ENCODE measurements at places on chromosomes 1 and 21.

DNA sequence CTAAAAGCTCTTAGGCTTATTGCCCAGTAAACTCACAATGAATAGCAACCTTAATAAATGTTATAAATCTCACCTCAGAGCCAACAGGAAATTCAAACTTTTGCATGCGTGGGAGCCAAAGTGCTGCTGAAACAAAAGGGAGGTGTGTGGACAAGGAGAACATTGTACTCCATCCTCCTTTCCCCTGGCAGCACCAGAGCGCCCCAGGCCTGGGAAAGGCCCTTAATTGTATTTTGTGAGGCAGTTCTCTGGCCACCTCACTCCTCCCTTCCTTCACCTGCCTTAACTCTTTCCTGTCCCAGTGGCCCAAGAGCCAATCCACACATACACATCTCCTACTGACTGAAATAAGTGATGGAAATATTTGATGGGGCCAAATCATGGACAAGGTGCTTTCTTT lies 648.5 kb downstream of the LMO4 start:
- DNase-seq, result no peak

DNA sequence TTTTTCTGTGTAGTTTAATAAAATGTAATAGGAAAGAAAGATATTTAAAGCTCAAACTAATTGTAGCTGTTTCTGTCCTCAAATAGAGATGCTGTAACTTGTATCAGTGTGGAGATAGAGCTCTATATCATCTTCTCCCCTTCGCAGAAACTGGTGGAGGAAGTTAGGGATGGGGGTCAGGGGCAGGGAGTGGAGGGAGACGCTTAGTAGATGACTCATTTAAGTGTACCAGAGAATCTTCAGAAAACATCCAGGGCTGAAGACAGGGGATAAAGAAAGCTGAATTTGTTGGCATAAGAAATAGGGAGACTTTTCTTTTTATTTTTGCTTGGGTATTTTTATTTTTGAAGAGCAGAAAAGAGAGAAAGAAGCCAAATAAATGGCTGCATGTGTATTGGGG lies 282.6 kb upstream of the DPYD start:
- DNase-seq, result no peak

GRCh38 chr1:116258668-116259419 lies 114.2 kb upstream of the ATP1A1 start:
- DNase-seq, result no peak

DNA sequence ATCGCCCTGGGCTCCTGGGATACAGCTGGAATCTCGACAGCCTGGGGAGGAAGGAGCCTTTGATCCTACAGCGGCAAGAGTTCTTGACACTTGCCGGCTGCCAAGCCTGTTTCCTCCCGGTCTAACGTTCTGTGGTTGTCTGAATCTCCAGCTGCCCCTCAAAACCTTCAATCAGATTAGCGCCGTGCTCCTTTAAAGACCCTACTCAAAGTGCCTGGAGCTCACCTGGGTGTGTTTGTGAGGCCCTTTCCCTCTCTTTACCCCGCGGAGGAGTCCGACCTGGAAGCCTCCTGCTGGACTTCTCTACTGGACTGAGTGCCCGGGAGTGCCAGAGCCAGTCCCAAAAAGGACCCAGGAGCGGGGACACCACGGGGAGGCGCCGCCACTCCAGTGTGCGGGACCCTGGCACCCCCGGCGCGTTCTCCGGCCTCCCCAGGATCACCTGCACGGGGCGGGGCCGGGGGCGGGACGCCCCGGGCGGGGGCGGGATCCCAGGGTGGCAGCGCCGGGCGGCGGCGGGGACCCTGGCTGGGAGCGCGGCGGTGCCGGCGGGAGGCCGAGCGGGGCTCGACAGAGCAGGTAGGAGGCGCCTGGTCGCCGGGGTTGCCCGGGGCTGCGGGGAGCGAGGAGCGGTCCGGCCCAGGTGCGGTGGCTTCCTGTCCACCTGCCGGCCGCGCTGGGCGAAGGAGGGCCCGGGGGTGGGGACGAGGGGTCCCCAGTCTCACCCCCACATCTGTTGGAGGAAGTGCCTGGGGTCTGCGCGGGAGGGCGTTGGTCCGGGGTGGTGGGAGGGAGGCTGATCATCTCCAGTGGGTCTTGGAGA lies at the start of gene NCMAP:
TSS of gene NCMAP (plus strand) at position 497 of the 823 bp plus-strand sequence. CDS start 39,344 bp downstream, outside the sequence.
- no peak for DNase-seq

- no peak for DNase-seq
These were observed 86.3 kb upstream of the CNIH3 start for GRCh38 chr1:224529844-224530243.

GRCh38 chr1:65478379-65479026 lies 58.0 kb downstream of the LEPR start:
- DNase-seq, result peak; percentile 61

DNA sequence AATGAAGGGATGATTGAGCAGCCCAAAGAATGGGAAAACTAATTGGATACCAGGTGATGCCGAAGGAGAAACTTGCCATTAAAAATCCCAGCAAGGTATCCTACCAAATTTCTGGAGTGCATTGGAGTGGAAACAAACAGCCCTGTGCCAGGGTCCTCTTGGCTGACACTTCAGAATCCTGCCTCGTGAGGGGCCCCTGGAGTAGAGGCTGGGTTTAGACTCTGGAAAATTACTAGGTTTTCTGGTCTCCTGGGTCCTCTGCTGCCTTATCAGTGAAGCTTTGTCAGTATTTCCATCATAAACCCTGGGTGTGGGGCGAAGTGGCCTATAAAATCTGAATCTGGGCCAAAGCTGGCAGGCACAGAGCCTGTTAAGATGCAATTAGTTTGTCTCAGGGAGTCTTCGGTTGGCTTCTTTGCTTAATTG lies 289.2 kb upstream of the USP24 start:
- DNase-seq, result no peak

DNA sequence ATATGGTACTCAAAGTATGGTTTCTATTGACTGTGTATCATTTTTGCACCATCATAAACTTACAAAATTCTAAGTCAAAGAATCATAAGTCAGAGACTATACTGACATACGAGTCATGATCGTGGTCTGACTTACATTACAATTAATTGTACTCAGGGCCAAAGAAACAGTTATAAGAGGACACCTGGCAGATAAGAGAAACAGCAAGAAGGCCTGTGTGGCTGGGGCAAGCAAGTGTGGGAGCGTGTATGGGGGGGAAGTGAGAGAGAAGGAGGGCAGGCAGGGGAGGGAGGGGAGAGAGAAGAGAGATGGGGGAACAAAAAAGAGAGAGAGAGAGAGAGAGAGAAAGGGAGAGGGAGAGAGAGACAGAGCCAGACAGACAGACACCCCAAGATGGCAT lies 70.9 kb downstream of the RERE start:
- DNase-seq, result no peak

GRCh38 chr1:223299553-223299952 lies 64.4 kb downstream of the SUSD4 start:
- DNase-seq, result no peak

DNA sequence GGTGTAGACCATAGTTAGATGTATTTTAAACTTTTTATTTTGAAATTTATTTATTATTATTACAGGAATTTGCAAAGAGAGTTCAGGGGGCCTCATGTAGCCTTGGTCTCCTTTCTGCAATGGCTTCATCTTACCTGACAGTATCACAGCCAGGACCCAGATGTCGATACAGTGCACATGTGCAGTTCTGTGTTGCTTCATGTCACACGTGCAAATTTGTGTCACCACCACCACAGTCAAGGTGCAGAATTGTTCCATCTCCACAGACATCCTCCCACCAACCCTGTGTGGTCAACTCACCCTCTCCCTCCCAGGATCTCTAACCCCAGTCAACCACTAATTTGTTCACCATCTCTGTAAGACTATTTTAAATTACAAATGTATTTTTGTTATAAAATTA lies 184.5 kb downstream of the CAMTA1 start:
- DNase-seq, result no peak

GRCh38 chr1:211478801-211479578 lies 13.0 kb downstream of the RD3 start:
- DNase-seq, result no peak

- DNase-seq, result no peak
These were observed 640.4 kb upstream of the ADGRL4 start for GRCh38 chr1:79646880-79647279.

- peak; percentile 36 for DNase-seq
These were observed 2.6 kb downstream of the MRPS6 start for GRCh38 chr21:34075760-34076660.

GRCh38 chr1:240687820-240688219 lies 75.9 kb upstream of the GREM2 start:
- DNase-seq, result no peak

Data from fibroblast of gingiva (primary cell).